ENCODE measurements at places on chromosomes 12 and 14.

DNA sequence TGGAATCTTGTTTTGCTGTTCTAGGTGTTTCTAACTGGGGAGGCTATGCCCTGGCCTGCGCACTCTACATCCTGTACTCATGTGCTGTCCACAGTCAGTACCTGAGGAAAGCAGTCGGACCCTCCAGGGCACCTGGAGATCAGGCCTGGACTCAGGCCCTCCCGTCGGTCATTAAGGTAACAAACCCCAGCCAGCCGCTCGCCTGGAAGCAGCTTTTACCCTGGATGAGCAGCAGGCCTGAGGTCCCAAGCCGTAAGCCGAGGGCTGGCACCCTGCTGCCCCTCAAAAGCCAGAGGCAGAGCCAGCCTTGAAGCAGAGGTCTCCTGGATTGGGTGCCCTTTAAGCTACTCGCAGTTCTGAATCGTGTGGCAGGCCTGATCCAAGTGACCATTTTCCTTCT is 29.1 kb downstream of the GPR68 start:
- DNase-seq: no peak

- no peak for DNase-seq
Observed at GRCh38 chr14:71261206-71261605, 353.9 kb downstream of the PCNX1 start.

GRCh38 chr14:24892497-24893051 is 157.4 kb downstream of the STXBP6 start:
- DNase-seq: no peak

DNA sequence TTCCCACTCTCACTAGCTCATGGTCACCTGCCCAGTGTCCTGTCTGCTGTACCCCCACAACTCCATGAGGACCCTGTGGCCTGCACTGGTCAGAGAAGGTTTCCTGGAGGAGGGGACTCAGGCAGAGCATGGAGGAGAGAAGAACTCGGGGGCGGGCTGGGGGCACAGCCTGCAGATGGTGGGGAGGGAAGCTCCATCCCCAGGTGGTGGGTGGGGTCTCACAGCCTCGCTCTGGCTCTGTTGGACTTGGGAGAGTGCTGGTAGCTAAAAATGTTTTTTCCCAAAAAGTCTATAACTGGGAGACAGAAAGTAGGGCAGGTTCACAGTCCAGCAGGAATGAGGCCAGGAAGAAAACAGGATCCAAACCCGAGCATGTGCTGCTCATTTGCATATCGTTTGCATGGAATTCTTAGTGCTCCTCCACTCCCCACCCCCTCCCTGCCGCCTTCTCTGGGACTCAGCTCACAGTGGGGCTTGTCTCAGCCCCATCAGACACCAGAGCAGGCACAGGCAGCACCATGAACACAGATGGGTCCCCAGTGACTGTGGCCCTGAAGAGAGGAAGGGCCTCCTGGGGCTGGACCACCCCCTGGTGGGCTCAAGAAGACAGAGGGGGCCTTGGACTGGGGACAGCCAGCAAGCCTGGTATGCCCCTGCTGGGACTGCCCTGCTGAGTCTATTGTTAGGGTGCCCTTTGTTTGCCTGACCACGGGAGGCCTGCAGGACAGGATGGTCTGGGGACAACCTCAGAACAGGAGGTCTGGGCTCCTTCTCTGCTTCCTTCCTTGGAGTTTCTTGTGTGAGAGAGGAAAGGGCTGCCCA is 67.0 kb upstream of the SFSWAP start:
- DNase-seq: no peak

DNA sequence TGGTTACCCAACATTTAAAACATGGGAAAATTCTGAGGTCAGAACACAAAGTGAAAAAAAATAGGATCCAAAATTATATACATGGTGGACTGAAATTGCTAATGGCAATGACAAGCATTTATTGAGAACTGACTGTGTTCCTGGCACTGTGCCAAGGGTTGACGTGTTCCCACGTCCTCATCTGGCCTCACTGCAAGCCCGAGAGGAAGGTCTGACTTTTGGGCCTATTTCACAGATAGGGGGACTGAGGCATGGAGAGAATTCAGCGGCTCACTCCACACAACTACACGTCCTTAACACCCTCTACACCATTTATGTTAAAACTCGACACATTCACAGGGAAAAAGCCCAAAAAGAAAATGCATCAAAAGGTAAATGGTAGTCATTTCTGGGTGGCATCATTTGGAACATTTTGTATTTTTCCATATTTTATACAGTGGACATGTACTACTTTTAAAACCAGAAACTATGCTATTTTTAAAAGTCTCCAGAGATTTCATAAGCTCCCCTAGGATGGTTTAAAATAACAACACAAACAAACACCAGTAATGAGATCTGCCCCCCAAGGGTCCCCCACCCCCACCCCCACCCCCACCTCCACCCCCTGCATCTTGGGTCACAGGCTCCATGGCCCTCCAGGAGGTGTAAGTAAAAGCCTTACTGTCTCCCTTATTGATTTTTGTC is 27.7 kb downstream of the CLMN start:
- no peak for DNase-seq

DNA sequence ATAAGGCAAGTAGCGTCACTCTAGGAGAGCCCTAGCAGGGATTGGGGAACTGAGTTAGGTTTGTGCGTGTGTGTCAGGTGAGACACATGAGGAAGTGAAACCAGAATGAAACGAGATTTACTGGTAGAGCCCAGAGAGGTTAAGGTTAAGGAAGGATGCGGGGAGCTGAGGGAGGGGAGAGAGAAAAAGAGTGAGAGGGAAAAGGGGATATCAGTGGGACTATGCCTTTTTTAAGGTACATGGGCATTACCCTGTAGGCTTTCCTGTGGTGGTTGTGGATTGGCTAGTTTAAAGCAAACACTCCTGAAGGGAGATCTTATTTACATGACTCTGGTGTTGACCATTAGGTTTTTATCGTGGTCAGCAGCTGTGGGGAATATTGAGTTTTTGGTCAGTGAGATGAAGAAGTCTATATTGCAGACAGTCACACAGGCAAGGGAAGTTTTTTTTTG is 13.9 kb downstream of the ZDHHC17 start:
- DNase-seq: no peak

GRCh38 chr12:108425238-108425795 is 86.2 kb upstream of the CMKLR1 start:
- no peak for DNase-seq

GRCh38 chr12:2198005-2198501 is 145.3 kb downstream of the CACNA1C start:
- DNase-seq: no peak

GRCh38 chr12:87758271-87758670 is 270.9 kb downstream of the C12orf50 start:
- no peak for DNase-seq

GRCh38 chr12:89316705-89317139 is 35.6 kb downstream of the DUSP6 start:
- DNase-seq: no peak

DNA sequence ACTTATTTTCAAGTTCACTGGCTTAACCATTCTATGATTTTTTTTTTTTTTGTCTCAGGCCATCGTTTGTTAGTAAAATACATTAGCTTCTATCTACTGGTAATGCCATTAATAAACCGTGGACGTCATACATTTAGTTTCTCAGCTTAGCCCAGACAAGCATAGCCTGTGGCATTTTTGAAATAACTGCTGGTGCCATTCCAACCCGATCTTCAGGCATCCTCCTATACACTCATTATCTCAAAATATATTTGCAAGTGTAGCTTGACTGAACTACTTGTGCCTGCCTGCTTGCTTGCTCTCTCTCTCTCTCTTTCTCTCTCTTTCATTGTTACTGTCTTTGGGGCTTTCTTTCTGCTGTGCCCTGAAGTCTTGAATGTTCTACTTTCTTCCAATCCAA is 12.7 kb upstream of the MBIP start:
- DNase-seq: no peak

- no peak for DNase-seq
Observed at GRCh38 chr14:103517174-103517566, 5.5 kb downstream of the CKB start.

DNA sequence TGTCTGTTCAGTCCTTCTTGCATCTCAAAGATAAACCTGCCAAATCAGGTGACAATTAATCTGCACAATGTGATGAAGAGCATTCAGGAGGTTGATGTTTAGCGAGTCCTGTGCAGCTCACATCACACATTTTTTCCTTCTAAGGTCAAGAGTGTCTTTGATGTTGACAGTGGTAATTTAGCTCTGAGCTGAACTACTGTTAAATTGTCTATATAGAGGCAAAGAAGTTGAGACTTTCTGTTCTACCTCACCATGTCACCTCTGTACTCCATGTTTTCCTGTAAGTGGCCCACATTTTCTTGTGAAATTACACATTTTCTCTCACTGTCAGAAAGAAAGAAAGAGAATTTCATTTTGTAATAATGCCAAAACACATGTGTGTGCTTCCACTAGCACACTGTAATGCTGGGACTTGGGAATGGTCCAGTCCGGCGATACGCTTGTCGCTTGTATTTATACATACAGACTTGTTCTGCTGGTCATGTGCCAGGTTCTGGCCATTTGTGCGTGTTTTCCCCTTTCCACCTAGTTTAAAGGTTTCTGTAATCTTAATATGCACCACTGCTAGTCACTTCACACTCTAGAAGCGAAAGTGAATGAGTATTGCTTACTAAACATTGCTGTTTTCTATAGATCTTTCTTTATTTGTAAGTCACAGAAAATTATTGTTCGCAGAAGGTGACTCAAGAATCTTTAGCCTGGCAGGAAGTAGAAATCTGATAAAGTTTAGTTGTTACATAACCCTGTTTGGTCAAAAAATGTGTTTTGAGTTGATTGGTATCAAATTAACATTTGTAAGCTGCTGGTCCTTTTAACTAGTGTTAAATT is 328.9 kb downstream of the TMTC2 start:
- DNase-seq: no peak

GRCh38 chr12:48794870-48795269 is 6.0 kb upstream of the ADCY6 start:
- no peak for DNase-seq

Data from activated naive CD4-positive, alpha-beta T cell (primary cell).